Gastroesophageal sphincter (tissue), 4 donors: ENCODE measurements at places on chromosomes 4 and X. TPM values are rescaled to one million over a fixed set of nuclear protein-coding genes. Genes with fewer than 3 reads are reported as not detected.

ESX1 gene
- not detected for total RNA-seq

- no peak for ATAC-seq
Observed at GRCh38 chr4:33948921-33949320, 2295.4 kb downstream of the ARAP2 start.

DNA sequence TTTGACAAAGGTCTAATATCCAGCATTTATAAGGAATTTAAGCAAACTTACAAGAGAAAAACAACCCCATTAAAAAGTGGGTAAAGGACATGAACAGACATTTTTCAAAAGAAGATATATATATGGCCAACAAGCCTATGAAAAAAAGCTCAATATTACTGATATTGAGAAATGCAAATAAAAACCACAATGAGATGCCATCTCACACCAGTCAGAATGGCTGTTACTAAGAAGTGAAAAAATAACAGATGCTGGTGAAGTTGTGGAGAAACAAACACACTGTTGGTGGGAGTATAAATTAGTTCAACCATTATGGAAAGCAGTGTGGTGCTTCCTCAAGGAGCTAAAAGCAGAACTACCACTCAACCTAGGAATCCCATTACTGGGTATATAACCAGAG is 91.6 kb upstream of the EFHC2 start:
- ATAC-seq = no peak

DNA sequence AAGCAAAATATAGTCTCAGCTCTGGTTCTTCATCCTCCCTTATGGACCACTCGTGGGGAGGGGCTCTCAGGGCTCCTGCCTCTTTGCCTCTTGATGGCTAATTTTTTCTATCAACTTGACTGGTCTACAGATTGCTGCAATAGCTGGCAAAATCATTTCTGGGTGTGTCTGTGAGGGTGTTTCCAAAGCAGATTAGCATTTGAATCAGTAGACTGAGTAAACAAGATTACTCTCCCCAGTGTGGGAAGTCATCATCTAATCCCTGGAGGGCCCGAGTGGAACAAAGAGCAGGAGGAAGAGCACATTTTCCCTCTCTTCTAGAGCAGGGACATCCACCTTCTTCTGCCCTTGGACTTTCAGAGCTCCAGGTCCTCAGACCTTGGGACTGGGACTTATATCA is 153.5 kb downstream of the STK32B start:
- ATAC-seq = peak; percentile 63

GRCh38 chr4:79087071-79087470 is 147.8 kb upstream of the PAQR3 start:
- ATAC-seq = no peak
